CD8-positive, alpha-beta memory T cell (primary cell): ENCODE measurements at places on chromosomes 3 and 15.

DNA sequence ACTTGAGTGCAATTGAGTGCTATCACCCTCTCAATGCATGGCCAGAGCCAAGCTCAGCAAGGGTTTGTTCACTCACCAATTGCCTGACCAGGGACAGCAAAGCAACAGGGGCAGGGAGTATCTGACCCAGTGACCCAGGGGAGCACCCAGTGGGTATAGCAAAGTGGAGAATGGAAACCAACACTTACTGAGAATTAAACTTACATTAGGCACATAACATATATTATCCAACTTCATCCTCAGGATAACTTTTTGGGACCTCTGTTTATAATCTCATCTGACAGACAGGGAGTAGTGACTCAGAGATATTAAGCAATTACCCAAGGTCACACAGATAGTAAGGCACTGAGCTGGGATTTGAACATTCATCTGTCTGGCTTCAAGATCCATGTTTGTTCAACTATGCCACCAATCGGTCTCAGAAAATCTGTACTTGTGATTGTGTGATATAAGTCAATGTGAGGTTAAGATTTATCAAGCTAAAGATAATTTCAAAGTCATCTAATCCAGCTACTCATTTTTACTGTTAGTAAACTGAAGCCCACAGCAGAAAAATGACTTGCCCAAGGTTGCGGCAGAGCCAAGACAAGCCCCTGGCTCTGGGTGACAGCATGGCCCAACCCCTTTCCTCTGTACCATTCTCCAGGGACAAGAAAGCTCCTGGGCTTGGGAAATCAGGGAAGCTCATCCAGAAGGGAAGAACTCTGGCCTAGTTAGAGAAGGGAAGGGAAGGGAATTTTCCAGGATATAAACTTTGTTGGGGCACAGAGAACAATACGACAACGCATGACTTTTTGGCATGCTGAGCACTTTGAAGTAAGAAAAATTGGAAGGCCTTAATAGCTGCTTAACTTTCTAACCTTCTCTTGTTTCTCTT, 138.0 kb upstream of the SMAD3 start:
- no peak for DNase-seq

GRCh38 chr3:106826791-106827311, 550.4 kb upstream of the CCDC54 start:
- no peak for DNase-seq

GRCh38 chr3:44355362-44356033, 16.9 kb downstream of the TCAIM start:
- no peak for DNase-seq

DNA sequence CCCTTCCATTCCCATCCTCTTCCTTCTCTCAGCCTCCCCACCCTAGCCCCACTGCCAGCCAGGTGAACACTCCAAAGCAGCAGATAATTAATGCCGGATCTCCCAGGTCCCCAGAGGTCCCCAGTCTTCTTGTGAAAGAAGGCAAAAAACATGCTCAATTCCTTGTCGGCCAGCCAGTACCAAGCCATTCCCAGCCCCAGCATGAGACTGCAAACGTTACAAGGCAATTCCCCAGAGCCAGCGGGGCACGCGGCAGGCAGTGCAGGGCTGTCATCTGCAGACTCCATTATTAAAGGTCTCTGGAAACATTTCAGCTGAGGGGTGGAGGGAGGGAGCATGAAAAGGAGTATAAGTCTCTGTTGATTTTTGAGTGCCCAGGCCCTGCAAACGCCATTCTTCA, 117.8 kb downstream of the XXYLT1 start:
- no peak for DNase-seq

GRCh38 chr3:66703501-66703900, 202.7 kb upstream of the LRIG1 start:
- DNase-seq: no peak

GRCh38 chr3:23041918-23042696, 161.0 kb upstream of the UBE2E2 start:
- no peak for DNase-seq

GRCh38 chr3:187020376-187020775, 90.0 kb downstream of the ST6GAL1 start:
- no peak for DNase-seq

GRCh38 chr15:84981711-84982300, at the start of gene PDE8A:
Gene PDE8A, plus strand, starts transcription at chr15:84981856. Its CDS starts 307 bp downstream, at chr15:84982163.
- DNase-seq: peak; percentile 78

DNA sequence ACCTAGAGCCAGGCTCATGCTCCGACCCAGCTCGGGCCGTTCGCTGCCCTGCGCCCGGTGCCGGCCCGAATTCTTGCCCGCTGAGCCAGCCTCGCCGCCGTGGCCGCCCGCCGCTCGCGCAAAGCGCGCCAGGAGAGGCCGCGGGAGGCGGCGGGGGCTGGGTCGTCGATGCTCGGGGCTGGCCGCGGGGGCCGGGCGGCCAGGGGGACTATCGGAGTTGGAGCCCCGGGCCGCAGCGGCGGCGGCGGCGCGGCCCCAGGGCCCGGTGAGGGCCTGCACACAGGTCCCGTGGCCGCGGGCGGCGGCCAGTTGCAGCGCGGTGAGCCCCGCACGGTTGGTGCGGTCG, 1.1 kb downstream of the ANKRD63 start:
- DNase-seq: no peak

- DNase-seq: no peak
Measured at GRCh38 chr3:29011966-29012365, 268.9 kb upstream of the RBMS3 start.

DNA sequence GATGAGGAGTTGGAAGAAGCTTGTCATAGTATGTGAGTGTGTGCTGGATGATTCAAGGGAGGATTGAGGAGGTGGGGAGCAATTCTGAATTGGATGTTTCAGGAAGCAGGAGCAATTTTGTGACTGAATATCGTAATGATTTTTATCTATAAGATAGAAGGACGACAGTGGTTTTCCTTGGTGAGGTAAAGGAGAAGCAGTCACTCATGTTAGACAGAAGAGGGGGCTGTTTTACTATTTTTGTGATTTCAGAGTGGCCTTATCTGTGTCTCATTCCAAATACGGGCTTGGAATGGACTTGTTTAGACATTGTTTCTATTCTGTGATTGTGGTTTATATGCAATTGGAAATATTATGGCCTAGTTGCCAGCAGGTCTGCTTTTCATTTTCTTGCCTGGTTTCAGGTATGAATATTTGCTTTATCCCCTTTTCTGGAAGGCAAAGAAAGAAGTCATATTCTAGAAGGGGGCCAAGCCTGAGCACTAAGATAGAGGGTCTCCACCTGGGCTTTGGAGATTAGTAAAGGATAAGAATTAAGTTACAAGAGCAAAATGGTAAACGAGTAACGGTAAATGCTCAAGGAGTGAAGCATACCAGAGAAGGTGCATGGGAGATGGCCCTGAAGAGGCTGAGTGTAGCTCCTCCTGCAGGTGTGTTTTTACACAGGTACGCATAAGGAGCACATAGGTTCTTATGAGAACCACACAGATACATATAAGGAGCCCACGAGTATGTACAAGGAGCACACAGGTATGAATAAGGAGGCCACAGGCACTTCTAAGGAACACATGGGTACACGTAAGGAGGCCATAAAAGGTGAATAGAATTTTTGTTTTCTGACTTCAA, 124.6 kb upstream of the KCNAB1 start:
- DNase-seq: no peak

GRCh38 chr3:22858486-22858885, 344.6 kb upstream of the UBE2E2 start:
- no peak for DNase-seq

GRCh38 chr15:92903631-92903965, 3.5 kb downstream of the CHD2 start:
- DNase-seq: no peak

DNA sequence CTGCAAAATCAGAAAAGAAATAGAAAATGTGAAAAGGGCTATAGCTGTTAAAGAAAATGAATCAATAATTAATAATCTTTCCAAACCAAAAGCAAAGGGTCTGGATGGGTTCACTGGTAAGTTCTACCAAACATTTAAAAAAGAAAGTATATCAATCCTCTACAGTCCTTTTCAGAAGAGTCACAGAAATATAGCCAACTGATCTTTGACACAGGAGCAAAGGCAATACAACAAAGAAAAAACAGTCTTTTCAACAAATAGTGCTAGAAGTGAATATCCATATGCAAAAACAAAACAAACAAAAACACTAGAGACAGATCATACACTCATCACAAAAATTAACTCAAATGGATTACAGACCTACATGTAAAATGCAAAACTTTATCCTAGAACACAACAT, 32.6 kb downstream of the RFX7 start:
- DNase-seq: no peak

DNA sequence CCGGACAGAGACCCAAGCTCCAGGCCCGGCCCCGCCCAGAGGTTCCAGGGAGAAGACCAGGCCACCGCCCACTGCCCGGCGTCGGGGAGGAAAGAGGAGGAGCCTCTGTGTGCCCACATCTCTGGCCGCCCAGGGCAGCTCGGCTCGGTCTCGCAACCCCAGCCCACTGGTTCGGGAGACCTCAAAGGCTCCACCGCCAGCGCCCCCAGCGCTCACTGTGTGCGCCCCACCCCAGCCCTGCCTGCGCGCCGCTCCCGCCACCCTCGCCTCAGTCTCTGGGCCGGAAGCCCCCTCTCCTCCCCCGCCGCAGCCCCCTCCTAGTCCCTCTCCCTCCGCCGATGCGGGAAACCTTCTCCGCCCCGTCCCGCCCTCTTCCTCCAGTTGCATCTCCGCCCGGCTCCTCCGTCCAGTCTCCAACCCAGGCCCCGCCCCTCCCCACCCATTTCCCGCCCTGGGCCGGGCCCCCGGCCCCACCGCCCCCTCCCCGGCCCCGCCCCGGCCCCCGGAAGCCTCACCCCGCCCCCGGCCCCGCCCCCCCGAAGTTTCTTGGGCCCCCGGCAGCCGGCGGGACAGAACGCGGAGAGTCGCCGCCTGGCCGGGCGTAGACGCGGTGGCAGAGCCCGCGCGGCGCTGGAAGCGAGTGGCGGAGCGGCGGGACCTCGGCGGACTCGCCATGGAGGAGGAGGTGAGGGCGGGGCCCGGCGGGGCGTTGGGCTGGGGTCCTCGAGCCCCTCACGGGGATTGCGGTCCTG, at the start of gene PLEKHO2:
Gene PLEKHO2 (plus strand): TSS at position 572 of the 752 bp plus-strand sequence. CDS start 102 bp downstream, at position 674.
- DNase-seq: peak; percentile 82

DNA sequence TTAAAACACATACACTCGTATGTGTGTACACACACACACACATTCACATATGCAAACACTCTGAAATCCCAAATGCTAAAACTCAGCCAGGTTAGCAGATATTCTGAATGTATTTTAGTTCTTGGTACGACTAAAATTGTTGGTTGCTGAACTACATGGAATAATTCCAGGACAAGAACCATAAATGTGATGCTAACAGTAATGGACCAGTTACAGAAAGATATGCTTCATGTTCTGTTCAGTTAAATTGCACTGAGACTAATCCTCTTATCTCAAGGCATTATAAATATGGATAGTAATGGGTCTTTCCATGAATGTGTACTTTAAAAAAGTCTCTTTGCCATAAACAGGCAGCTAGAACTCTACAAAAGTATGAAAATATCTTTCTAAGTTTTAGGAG, 113.3 kb downstream of the FRMD4B start:
- DNase-seq: no peak

GRCh38 chr3:59774634-59775033, 724.8 kb upstream of the CFAP20DC start:
- no peak for DNase-seq

DNA sequence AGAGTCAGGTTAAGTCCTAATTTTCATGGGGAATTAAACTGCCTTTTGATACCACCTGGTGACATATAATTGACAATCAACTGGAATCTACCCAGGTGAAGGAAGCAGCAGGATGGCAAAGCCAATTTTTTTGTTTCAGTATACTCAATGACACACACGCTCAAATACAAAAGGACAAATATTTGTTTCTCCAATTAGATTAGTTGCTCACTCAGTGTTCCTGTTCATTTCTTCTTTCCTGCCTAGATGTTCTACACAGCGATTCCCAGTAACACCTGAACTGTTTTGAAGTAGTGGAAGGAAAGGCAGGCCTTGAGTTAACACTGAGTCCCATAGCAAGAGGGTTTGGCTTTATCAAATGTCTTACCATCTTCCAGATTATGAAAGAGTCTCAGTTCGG, 157.5 kb downstream of the PDZRN3 start:
- no peak for DNase-seq

GRCh38 chr15:92884436-92885223, 15.5 kb upstream of the CHD2 start:
- no peak for DNase-seq

GRCh38 chr3:56758539-56758981, 43.2 kb downstream of the ARHGEF3 start:
- DNase-seq: no peak

- DNase-seq: no peak
Measured at GRCh38 chr15:49815950-49816349, 195.1 kb downstream of the DTWD1 start.

- peak; percentile 88 for DNase-seq
Measured at GRCh38 chr3:45870099-45870498, 16.2 kb upstream of the CCR9 start.

- peak; percentile 79 for DNase-seq
Measured at GRCh38 chr3:28326458-28326926, 22.0 kb upstream of the ZCWPW2 start.

GRCh38 chr15:61829514-61829889, 230.7 kb downstream of the VPS13C start:
- no peak for DNase-seq

DNA sequence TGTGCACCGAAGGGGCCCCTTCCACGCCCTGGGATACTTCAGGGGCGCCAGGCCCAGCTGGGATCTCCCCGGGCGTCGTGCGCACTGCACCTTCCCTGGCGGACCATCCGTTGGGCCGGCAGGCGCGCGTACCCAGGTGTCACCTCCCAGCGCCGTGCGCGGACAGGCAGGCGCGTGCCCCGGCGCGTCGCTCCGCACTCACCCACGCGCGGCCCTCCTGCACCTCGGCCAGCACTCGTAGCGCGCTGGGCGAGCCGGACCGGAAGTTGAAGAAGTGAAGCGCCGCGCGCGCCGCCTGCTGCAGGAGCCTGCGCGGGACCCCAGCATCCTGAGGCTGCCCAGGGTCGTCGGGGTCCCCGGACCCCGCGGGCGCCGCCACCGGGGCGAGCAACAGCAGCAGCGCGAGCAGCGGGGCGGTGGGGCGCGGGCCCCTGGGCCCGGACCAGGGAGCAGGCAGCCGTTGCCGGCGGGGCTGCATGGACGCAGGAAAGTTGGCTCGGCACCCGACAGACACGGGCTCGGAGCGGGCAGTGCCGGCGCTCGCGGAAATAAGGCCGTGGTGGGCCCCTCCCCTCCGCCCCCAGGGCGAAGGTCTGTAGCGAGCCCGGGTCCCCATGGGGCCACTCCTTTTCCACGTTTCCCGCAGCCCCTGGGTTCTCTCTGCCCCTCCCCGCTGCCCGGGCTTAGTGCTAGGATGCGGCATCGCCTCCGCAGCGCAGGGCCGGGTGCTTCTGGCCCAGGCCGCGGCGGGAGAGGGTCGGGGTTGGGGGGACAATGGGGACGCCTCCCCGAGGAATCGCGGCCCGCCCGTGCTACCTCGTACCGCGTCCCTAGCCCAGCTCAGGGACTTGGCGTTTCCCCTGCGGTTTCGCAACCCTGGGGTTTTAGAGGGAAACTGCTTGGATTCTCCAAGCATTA, at the start of gene RARRES1:
Gene RARRES1 (minus strand): TSS at position 520 of the 918 bp plus-strand sequence. CDS start 42 bp downstream, at position 478.
- peak; percentile 21 for DNase-seq
